ENCODE measurements at places on chromosomes 13 and 19.

DNA sequence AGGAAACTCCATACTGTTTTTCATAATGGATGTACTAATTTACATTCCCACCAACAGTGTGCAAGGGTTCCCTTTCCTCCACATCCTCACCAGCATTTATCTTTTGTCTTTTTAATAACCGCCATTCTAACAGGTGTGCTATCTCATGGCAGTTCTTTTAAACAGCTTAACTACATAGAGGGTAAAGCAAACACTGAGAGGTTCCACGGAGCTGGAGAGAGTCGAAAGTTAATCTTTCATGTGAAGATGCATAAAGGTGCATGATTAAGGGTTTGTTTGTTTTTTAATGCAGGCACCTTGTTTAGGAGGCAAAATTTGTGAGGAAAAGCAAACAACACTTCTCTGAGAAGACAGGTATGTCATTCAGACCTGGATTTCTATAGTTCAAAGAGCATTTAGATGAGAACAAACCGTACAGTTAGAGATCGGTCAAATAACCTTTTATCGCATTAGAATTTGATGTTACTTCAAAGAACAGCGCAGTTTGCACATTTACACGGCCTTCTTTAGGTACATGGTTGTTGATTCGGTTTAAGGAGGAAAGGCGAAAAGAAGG lies 193.9 kb downstream of the RBM26 start:
- no peak for DNase-seq

GRCh38 chr13:98173431-98174152 lies 3.5 kb downstream of the RNF113B start:
- peak; percentile 95 for DNase-seq

DNA sequence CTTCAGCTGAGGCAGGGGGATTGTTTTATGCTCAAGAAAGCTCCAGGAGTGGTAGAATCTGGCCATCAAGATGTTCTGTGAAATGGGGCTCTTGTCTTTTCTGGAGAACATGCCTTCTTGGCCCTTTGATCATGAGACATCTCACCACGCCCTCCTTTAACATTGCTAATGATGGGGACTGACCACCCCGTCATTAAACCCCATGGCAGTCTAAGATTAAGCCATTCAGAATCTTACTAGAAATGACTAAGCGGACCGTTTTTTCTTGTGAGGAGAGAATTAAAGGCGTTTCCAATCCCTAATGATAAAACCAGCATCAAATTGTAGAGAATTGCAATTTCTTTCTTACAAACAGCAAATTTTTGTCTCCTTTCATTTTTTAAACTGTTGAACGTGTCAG lies 89.4 kb downstream of the COL4A2 start:
- DNase-seq, result no peak

DNA sequence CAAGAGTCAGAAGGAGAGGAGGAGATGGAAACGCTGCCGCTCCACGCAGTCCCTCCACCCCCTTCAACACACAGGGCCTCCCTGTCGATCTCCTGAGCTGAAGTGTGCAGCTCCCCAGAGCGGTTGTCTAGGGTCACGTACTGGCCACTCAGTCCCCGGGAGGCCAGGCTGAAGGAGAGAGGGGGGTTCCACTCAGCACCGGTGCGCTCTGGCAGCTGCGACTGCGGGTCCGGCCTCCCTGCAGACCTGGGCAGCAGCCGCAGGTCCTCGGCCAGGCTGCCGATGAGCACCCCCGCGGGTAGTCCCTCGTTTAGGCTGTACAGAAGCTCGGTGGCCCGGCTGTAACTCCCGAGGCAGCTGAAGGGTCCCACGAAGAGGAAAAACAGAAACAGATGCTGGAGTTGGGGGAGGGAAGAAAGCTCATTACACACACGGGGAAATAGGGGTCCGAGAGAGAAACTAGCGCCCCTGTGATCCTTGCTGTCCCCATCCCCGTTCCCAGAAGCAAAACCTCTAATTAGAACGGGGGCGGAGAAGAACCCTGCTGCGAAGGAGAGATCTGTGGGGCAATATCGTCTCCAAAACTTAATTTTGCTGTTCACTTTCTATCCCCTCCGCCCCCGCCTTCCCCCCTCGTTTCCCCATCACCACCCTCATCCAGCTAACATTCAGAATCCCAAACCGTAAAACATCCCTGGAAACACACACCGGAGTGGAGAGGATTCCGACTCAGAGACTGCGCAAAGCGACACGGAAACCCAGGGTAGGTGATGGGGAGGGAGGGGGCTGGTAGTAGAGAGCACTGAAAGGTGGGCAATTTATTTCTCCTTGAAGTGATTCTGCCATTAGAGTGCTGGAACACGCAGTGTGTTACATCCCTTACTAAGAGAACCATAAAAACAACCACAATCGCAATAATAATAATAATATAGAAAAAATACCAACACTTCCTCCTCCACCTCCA lies 1.8 kb downstream of the PCDH20 start:
- no peak for DNase-seq
